ENCODE measurements at places on chromosomes 1 and 21.

- no peak for DNase-seq
These were observed 30.5 kb downstream of the TBCE start for GRCh38 chr1:235397733-235398132.

DNA sequence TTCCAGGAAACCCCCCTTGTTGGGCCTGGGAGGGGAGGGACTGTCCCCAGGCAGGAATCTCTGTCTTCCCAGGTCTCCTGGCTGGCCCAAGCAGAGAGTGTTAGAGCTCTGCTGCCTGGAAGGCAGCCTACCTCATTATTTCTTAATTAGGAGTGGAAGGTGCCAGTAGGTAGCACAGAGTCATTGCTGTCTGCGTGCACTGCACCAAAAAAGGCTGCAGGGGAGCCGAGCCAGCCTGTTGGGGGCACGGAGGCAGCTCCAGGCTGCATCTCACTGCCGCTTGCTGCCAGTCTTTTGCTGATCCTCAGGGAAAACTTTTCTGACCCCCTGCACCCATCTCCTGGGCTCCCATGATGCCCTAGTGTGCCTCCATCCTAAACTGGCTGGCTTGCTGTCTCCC lies 58.1 kb downstream of the LRRN2 start:
- DNase-seq: no peak

- DNase-seq: no peak
These were observed 24.7 kb downstream of the NPHS2 start for GRCh38 chr1:179550746-179551682.

DNA sequence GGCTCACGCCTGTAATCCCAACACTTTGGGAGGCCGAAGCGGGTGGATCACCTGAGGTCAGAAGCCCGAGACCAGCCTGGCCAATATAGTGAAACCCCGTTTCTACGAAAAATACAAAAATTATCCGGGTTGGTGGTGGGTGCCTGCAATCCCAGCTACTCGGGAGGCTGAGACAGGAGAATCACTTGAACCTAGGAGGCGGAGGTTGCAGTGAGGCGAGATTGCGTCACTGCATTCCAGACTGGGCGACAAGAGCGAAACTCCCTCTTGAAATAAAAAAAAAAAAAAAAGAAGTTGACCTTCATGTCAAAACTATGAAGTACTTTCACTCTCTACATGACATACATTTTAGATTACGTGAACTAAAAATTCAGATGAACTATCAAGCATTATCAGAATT lies 153.7 kb downstream of the COL11A1 start:
- DNase-seq: no peak

DNA sequence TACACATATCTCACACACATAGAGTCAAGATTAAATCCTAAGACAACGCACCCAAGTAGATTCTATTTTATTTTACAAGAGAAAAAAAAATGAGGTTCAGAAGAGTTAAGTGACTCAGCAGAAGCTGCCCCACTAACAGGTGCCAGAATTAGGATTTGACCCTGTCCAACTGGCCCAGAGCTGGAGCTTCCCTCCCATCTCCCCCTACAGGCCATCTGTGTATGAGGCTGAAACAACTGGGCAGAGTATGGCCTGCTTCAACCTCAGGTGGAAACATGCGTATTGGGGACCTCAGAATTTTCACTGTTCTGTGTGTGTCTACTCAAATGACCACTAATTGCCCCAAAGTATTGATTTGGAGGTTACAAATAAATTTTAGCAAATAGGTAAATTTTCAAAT lies 29.9 kb downstream of the PSMG1 start:
- DNase-seq: no peak

DNA sequence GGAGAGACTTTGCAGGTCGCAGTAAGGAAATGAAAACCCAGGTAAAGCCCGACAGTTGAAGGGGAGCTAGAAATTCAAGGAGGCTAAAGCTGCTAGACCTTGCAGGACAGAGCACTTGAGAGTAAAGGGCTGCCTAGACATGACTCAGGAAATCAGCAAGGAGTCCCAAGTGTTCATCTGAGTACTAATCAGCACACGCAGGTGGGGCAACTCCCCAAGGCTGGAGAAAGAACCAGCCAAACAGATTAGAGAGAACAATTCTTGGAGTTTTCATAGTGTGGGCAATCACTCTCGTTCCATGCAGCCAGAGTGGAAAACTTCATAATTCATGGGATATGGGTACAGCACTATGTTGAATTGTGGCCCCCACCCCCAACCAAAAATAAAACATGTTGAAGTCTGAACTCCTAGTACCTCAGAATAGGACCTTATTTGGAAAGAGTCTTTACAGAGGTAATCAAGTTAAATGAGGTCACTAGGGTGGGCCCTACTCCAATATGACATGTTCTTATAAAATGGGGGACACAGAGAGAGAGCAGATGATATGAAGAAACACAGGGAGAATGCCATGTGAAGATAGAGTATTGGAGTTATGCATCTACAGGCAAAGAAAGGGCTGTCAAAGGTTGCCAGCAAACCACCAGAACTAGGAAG lies 28.0 kb downstream of the SYDE2 start:
- no peak for DNase-seq

Measured in stimulated activated CD4-positive, alpha-beta T cell treated with anti-CD3 and anti-CD28 coated beads, Interleukin-4, amount 100 ng/mL, for 24 hours (primary cell).